Activated T-helper 1 cell treated with anti-CD3 and anti-CD28 coated beads, Interleukin-12 subunit alpha, Interleukin-12 subunit beta, Interleukin-2, Interleukin-4 antibody, amounts not matched to agents 30 ng/mL and 10 ng/mL and 1 ng/mL, durations not matched to agents 14 hours and 24 hours and 36 hours (primary cell): ENCODE measurements at places on chromosomes 5 and 9.

GRCh38 chr9:86795823-86796553 is 151.3 kb downstream of the GAS1 start:
- DNase-seq: no peak

DNA sequence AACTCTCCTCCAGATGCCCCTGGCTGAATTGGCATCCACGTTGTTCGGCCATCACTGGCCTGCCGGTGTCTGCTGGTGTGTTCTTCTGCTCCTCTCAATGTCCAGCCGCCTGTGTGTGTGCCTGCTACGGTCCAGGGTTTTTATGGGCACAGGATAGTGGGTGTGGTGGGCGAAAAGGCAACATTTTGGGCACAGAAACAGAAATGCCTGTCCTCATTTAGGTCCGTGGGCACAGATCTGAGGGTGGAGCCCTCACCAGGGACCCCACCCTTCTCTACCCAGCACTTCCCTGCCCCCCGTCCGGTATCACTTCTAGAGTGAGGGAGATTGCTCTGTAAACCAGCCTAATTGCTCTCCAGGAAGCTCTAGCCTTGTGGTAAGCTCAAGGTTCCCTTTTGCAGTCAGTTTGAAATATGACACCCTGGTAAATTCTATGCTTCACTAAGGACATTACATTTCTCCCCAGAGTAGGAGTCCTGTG is 410.1 kb downstream of the MAT2B start:
- DNase-seq: no peak

GRCh38 chr5:167902298-167902697 is 389.1 kb upstream of the WWC1 start:
- no peak for DNase-seq

GRCh38 chr5:160291467-160291866 is 20.9 kb downstream of the CCNJL start:
- no peak for DNase-seq

GRCh38 chr5:119412279-119413227 is 39.7 kb upstream of the HSD17B4 start:
- DNase-seq: no peak

DNA sequence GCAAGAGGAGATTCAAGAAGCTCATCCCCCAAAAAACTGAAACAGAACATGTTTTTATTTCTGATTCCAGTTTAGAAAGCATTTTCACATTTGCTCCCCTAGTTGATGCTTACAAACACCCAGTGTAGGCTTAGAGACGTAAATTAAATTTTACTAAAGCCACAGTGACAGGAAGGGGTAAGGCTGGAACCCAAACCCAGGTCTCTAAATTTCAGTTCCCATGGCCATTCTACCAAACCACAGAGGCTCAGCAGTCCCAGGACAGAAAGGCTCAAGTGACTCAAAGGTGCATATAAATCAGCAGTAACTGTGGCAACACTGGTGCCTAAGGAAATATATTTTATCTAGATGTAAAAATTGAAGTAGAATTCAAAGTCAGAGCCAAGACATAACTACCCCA is 128.7 kb downstream of the CEP120 start:
- no peak for DNase-seq

- DNase-seq: no peak
These were observed 71.1 kb upstream of the PITX1 start for GRCh38 chr5:135105105-135105484.
